HFFc6 (cell line): ENCODE measurements at places on chromosomes 2 and 18. TPM values are rescaled to one million over a fixed set of nuclear protein-coding genes. Genes with fewer than 3 reads are reported as not detected.

UGT1A10 gene
- total RNA-seq: not detected in 3 replicates

GRCh38 chr2:226181909-226182308 is 617.7 kb downstream of the IRS1 start:
- no peak overlapping the region for H3K4me3 ChIP-seq
- no peaks in the 10 kb centered on the region for H3K27me3 ChIP-seq
- H3K36me3 ChIP-seq: peaks cover 53% of the 10 kb centered on the region
- H3K27ac ChIP-seq: no peak overlapping the region

MEMO1 gene
- total RNA-seq: 50.8 to 55.5 TPM (median 50.8 TPM) in 3 replicates

GRCh38 chr2:199405241-199405640 is 52.5 kb downstream of the SATB2 start:
- peak overlapping the region; percentile 79 for H3K27ac ChIP-seq
- no peaks in the 10 kb centered on the region; the same call in 1 of the 2 replicates for H3K27me3 ChIP-seq
- H3K4me1 ChIP-seq: peaks cover 35% of the 10 kb centered on the region
- H3K36me3 ChIP-seq: peaks cover 12% of the 10 kb centered on the region
- no peak overlapping the region; the same call in 1 of the 2 replicates for H3K4me3 ChIP-seq

DNA sequence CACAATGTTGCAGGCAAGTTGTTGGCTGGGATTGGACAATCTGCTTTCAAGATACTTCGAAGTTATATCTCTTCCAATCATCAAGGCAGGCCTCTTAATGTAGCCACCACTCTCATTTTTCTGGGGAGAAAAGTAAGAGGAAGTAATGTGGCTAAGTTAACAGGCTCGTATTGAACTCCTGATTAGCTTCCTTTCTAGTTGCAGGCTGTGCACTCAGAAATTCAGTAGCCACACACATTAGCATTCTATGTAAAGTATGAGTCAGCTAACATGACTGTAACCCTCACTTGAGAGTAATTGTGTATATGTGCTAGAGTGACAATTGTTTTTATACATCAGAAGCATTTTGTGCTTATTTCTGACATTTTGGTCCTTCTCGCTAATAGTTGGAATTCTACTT is 3.3 kb downstream of the TWSG1 start:
- DNase-seq: peak; percentile 33
- peaks cover 26% of the 10 kb centered on the region for H3K4me1 ChIP-seq
- peak overlapping the region; percentile 53; the same call in 1 of the 2 replicates for H3K4me3 ChIP-seq
- H3K27ac ChIP-seq: peak overlapping the region; percentile 75

CDCA7 gene
- 5.4 and 7.7 TPM in 2 replicates for total RNA-seq

PRKAG3 gene
- total RNA-seq: not detected in 3 replicates

DNA sequence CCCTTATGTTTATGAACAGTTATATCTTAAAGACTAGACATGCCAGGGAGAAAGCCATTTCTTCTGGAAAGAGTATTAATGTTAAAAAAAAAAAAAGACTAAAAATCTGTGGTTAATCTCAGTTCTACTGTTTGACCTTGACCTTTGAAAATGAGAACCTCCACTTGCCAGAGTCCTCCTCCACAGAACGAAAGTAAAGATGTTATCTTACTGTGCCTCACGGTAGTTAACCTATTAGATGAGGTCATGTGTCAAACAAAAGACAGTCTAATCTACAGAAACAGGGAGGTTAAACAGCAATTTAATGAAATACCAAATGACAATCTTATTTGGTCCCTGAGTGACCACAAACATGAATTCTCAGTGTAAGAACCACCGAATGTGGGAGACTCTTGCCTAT is 51.2 kb downstream of the SLC14A2 start:
- no peak overlapping the region for H3K27ac ChIP-seq
- H3K36me3 ChIP-seq: no peaks in the 10 kb centered on the region
- no peak for DNase-seq
- H3K4me1 ChIP-seq: peaks cover 55% of the 10 kb centered on the region
- H3K4me3 ChIP-seq: peak overlapping the region; percentile 34

C2orf81 gene
- total RNA-seq: 1.6 to 2.5 TPM (median 2.3 TPM) in 3 replicates

IL18R1 gene
- not detected in 3 replicates for total RNA-seq

GRCh38 chr18:74861154-74861553 is 263.5 kb downstream of the ZNF407 start:
- no peak overlapping the region for H3K4me3 ChIP-seq
- no peak overlapping the region for H3K27ac ChIP-seq
- H3K36me3 ChIP-seq: no peaks in the 10 kb centered on the region
- peaks cover 10% of the 10 kb centered on the region for H3K4me1 ChIP-seq
- DNase-seq: peak; percentile 33
- no peaks in the 10 kb centered on the region for H3K27me3 ChIP-seq

DNA sequence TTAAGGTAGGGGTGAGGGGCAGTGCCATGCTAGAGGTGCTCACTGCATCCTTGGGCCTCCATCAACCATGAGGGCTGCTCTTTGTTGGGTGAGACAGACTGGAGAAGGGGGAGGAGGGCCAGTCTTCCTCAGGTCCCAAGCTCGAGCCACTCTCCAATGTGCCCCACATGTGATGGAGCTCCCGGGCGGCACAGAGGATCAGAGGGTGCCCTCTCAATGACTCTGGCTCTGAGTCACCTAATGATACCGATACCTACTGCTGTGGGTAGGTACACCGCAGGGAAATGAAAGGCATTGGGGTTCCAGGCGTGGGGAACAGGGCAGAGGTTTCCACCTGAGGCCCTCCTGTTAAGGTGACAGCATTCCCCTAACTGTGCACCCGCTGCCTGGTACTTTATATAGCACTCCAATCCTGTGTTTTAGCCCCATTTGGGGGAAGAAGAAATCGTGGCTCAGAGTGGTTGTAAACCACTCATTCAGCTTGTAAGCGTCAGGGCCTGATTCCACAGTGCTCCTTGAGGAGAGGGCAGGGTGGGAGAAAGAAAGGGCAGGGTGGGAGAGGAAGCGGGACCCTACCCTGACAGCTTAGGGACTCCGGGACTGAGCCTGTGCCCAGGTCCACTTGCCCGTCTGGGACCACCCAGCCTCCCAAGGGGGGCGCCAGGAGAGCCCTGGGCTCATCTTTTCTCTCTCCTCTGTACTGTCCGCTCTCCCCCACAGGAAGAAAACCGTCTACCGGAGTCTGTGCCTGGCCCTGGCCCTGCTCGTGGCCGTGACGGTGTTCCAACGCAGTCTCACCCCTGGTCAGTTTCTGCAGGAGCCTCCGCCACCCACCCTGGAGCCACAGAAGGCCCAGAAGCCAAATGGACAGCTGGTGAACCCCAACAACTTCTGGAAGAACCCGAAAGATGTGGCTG is 1.8 kb downstream of the B3GNT7 start:
- H3K27ac ChIP-seq: no peak overlapping the region
- H3K4me3 ChIP-seq: no peak overlapping the region
- no peak for DNase-seq

DNA sequence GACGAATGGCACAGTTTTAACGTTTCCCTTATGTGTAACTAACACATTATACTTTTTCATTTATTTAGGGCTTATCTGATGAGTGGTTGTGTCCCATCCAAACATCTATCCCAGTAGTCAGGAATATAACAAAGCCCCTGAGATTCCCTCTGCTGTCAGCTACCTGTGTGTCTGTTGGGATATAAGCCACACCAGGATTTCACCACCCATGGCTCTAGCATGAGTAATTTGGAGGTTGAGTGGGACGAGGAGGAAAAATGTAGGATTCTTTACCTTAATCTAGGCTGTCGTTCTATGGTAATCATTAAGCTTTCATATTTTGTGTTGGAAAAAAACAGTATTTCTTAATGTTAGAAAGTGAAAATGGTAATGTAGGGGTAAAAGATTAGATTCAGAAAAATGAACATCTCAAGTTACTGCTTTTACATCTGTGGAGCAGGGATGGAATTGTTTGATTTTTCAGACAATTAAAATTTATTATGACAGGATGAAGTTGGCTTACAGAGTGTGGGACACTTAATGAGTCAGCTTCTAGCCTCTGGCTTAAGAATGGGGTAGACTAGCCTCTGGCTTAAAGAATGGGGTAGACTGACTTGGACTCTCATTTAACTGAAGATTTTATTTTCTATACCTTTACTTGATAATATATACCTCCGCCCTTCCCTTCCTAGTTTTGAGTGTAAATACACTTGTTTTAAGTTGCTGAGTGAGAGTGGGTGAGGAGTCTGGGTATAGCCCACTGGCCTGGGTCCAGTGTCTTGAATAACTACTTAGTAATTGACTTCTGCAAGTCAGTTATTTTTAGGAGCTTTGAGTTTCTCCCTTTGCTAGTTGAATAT is 88.5 kb upstream of the RANBP2 start:
- peak overlapping the region; percentile 36 for H3K27ac ChIP-seq
- H3K4me1 ChIP-seq: peaks cover 72% of the 10 kb centered on the region
- H3K36me3 ChIP-seq: no peaks in the 10 kb centered on the region
- peak overlapping the region; percentile 43 for H3K4me3 ChIP-seq
- H3K27me3 ChIP-seq: peaks cover 2% of the 10 kb centered on the region; the same call in 1 of the 2 replicates

- peaks cover 93% of the 10 kb centered on the region for H3K36me3 ChIP-seq
- H3K27me3 ChIP-seq: peaks cover 45% of the 10 kb centered on the region
- DNase-seq: no peak
- peak overlapping the region; percentile 98 for H3K4me3 ChIP-seq
Measured at GRCh38 chr2:150471813-150472510, 15.5 kb downstream of the RND3 start.

DNA sequence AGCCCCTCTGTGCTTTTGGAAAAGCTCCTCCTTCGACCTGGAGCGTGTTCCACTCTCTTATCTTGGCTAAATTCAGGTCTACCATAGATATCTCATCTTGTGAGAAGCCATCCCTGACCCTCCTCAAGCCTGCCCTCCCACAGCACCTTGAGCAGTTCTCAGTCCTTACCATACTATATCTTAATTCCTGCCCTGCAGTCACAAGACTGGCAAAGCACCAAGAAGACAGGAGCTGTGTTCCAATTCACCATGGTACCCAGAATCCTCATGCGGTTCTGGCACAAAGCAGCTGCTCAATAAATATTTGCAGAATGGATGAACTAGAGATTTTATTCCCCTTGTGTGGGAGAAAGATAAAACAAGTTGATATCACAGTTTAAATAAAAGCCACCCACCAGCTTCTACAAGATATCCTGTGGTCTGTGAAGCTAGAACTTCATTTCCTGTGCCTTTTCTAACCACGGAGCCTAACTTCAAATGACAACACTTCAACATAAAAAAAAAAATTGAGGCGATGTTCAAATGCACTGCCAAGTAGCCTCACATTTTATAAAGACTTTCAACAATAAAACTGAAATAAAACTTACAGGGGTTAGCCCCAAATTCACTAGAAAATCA is 19.5 kb downstream of the MARCHF4 start:
- H3K4me3 ChIP-seq: no peak overlapping the region
- peaks cover 25% of the 10 kb centered on the region for H3K36me3 ChIP-seq
- H3K27ac ChIP-seq: peak overlapping the region; percentile 48; the same call in 1 of the 2 replicates

IL1RL1 gene
- not detected in 3 replicates for total RNA-seq

DNA sequence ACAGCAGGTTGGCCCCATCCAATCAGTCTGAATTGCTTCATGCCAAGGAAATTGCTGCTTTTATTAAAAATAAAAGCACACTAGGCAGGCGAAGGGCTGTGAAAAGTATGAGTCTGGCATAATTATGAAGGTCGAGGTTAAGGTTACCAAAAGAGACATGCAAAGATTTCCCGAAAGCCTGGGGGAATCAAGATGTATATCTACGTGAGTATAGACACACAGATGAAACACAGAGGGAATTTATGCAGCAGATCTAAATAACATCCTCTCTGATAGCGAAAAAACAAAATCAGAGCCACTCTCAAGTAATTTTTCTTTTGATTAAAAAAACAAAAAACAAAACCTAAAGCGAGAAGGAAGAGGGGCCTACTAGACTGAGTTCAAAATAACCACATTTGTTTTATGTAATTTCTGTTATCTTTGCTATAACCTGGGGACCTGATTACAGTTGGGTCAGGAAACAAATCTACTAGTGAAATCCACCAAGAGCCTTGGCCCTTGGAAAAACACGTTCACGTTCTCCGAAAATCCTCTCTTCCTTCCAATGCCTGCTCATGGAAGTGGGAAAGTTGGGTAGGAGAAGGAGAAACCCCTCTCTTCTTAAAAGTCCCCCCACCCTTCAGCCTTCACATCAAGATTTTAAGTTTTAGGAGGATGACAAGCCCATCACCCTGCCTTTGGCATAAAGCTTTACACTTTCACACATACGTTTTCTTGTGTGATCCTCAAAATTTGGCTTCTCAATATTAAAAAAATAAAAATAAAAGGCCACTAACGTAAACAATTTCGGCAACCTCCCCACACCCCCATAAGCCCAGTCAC is 1.4 kb downstream of the AAK1 start:
- H3K27me3 ChIP-seq: no peaks in the 10 kb centered on the region; the same call in none of the 2 replicates
- H3K36me3 ChIP-seq: peaks cover 50% of the 10 kb centered on the region
- H3K4me3 ChIP-seq: peak overlapping the region; percentile 95
- DNase-seq: no peak

DNA sequence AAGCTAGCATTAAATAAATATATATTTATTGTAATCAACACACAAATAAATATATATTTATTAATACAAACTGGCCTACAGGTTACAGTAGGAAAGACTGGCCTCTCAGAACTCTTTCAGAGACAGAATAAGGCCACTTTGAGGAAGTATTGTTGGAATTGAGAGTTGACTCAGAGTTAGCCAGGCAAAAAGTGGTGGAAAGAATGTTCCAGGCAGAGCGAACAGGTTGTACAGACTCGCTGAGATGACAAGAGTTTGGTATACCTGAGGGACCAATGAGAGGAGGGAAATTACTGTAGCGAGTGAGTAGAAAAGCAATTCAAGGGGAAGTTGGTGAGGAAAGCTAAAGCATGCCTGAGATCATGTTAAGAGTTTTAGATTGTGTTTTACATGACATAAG is 19.0 kb upstream of the XDH start:
- H3K27me3 ChIP-seq: no peaks in the 10 kb centered on the region
- H3K36me3 ChIP-seq: no peaks in the 10 kb centered on the region
- peaks cover 17% of the 10 kb centered on the region for H3K4me1 ChIP-seq
- DNase-seq: no peak

RNF152 gene
- 52.3 to 77.2 TPM (median 69.8 TPM) in 3 replicates for total RNA-seq

LRRTM1 gene
- total RNA-seq: not detected in 2 replicates

- DNase-seq: no peak
- no peaks in the 10 kb centered on the region for H3K4me1 ChIP-seq
- H3K27ac ChIP-seq: no peak overlapping the region
- H3K36me3 ChIP-seq: no peaks in the 10 kb centered on the region
Measured at GRCh38 chr18:44852818-44853217, 172.1 kb downstream of the SETBP1 start.

DNA sequence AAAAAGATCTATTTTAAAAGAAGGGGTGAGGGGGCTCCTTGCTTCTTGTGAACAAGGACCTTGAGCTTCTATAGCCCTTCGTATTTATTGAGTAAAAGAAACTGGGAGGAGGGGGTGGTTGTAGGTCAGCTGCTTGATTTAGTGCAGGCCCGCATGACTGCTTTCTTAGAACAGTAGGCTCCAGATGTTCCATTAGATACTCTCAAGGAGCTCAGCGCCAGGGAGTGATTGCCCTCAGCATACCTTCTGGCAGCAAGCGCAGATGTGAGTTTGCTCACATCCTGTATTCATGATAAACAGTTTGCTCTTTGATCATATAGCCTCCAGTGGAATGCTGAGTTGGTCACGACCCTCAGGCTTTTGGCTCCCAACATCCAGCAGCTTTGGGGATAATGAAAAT is 108.9 kb upstream of the XPO1 start:
- peaks cover 11% of the 10 kb centered on the region for H3K36me3 ChIP-seq
- no peak for DNase-seq
- H3K4me1 ChIP-seq: peaks cover 23% of the 10 kb centered on the region
- H3K27me3 ChIP-seq: no peaks in the 10 kb centered on the region; the same call in 1 of the 2 replicates
- peak overlapping the region; percentile 36; the same call in 1 of the 2 replicates for H3K27ac ChIP-seq

CCL20 gene
- total RNA-seq: not detected in 3 replicates

WDPCP gene
- total RNA-seq: 3.0 and 3.9 TPM in 2 replicates
